Transverse colon (tissue), 4 donors: ENCODE measurements at places on chromosomes 16 and 17. TPM values are rescaled to one million over a fixed set of nuclear protein-coding genes. Genes with fewer than 3 reads are reported as not detected.

The FSCN2 gene
- total RNA-seq: 6.4 TPM

The HYDIN gene
- not detected for total RNA-seq

The SSTR5 gene
- total RNA-seq: not detected

The PPP1R1B gene
- 125 TPM for total RNA-seq

The RPS15A gene
- total RNA-seq: 1,004 TPM

The NTN1 gene
- total RNA-seq: 20.6 TPM

The KIF2B gene
- total RNA-seq: not detected

The PLCG2 gene
- 35.6 TPM for total RNA-seq

The ACTG1 gene
- 3,225 TPM for total RNA-seq

DNA sequence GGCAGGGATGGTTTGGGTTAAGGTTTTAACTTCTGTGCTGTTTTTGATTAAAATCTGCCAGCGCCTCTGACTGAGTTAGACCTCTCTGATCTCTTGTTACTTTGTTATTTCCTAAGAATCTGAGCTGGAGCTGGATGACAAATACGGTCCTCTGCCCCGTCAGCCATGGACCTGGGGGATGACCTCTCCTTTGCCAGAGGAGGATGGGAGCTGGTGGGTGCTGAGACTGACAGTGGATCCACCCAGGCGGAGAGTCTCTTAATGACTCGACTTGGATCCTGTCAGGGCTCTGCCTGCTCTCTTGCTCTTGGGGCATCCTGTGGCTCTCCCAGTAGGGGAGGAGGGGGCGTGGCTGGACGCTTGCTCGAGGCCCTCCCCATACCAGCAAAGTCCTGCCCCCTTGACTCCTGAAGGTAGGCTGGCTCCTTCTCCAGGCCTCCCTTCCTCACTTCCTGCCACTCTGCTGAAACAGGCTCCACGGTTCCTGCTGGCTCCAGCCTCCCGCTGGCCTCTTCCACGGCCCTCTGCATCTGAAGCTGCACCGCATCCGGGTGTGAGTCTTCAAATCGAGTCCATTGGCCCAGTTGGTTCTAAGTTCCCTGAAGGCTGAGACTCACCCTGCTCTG lies 24.8 kb upstream of the MAP3K14 start:
- H3K36me3 ChIP-seq: no peaks in the 10 kb centered on the region
- no peaks in the 10 kb centered on the region for H3K27me3 ChIP-seq
- peaks cover 11% of the 10 kb centered on the region for H3K4me1 ChIP-seq
- H3K4me3 ChIP-seq: no peak overlapping the region
- no peak overlapping the region for H3K27ac ChIP-seq

DNA sequence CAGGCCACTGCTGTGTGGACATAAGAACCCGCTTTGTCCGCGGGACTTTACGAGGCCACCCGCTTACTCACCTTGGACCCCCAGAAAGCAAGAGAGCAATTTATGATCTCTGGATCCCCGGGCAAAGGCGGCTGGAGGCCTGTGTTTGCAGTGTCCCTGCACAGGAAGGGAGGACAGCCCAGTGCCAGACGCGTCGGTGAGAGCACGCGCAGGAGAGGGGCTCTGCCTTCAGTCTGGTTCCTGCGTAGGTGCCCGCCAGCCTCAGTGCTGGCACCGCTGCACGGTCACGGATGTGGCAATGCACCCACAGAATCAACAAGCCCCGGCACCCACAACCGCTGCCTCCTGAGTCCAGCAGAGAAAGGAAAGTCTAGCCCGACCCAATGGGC lies 248.4 kb downstream of the C16orf95 start:
- H3K27me3 ChIP-seq: peaks cover 49% of the 10 kb centered on the region
- no peak overlapping the region for H3K4me3 ChIP-seq
- H3K36me3 ChIP-seq: no peaks in the 10 kb centered on the region

GRCh38 chr17:44865231-44865660 lies 17.6 kb downstream of the HIGD1B start:
- H3K4me1 ChIP-seq: peaks cover 4% of the 10 kb centered on the region
- peak; percentile 69 for DNase-seq
- peak overlapping the region; percentile 73 for H3K27ac ChIP-seq
- H3K27me3 ChIP-seq: no peaks in the 10 kb centered on the region

GRCh38 chr17:72126575-72127486 lies 6.0 kb downstream of the SOX9 start:
- H3K36me3 ChIP-seq: no peaks in the 10 kb centered on the region
- peaks cover 24% of the 10 kb centered on the region for H3K27me3 ChIP-seq
- no peak overlapping the region for H3K4me3 ChIP-seq
- DNase-seq: peak; percentile 39
- H3K4me1 ChIP-seq: peaks cover 26% of the 10 kb centered on the region

- peaks cover 33% of the 10 kb centered on the region for H3K27me3 ChIP-seq
- no peaks in the 10 kb centered on the region for H3K4me1 ChIP-seq
- no peak overlapping the region for H3K4me3 ChIP-seq
- H3K27ac ChIP-seq: no peak overlapping the region
Measured at GRCh38 chr16:62035115-62036092, 834 bp downstream of the CDH8 start.

DNA sequence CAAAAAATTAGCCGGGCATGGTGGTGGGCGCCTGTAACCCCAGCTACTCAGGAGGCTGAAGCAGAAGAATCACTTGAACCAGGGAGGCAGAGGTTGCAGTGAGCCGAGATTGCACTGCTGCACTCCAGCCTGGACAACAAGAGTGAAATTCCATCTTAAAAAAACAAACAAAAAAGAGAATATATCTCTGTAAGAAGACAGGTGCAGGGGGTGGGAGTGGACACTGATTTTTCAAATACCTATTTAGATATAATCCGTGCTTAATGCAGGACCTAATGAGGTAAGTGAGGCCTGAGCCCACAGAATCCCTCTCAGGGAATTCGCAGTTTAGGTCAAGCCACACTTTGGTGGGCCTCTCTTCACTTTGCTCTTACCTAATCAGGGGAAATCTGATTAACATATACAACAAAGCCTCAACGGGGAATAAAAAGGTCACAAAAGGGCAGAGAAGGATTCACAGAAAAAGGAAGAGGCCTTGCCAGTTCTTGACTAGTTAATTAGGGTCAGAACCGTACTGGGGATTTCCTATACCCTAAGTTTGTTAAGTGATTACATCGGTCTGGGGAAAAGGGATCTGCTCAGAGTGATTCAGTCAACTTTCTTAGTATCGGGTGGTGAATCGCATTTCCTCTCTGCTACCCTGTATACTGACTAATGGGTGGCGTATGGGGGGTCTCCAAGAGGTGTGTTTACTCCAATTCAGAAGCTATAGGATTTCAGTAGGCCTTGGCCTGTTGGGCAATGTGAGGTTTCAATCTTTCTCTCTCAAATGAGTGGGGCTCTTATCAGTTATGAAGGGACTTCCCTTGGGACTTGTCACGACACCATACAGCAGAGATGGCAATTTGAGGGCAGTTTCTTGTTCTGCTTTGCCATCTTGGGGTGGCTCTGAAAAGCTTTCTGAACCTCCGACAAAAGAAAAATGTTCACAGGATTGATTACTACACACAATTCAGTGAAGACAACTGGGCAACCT lies 1.9 kb upstream of the NFAT5 start:
- DNase-seq: no peak
- H3K4me3 ChIP-seq: no peak overlapping the region
- no peaks in the 10 kb centered on the region for H3K27me3 ChIP-seq

GRCh38 chr16:85923153-85924021 lies 24.4 kb downstream of the IRF8 start:
- no peak overlapping the region for H3K4me3 ChIP-seq
- no peaks in the 10 kb centered on the region for H3K36me3 ChIP-seq
- no peaks in the 10 kb centered on the region for H3K4me1 ChIP-seq
- H3K27me3 ChIP-seq: no peaks in the 10 kb centered on the region

DNA sequence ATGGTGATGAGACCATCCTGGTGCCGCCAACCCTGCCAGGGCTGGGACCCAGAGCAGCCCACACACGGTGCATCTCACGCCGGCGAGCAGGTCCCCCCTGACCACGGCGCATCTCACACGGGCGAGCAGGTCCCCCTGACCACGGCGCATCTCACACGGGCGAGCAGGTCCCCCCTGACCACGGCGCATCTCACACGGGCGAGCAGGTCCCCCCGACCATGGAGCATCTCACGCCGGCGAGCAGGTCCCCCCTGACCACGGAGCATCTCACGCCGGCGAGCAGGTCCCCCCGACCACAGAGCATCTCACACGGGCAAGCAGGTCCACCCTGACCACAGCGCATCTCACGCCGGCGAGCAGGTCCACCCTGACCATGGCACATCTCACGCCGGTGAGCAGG lies 59.2 kb downstream of the MRM3 start:
- no peak for DNase-seq
- H3K36me3 ChIP-seq: no peaks in the 10 kb centered on the region
- H3K27me3 ChIP-seq: no peaks in the 10 kb centered on the region
- H3K4me1 ChIP-seq: no peaks in the 10 kb centered on the region

- no peak within 1 kb of the TSS for H3K27ac ChIP-seq
- peaks cover 24% of the 10 kb centered on the region for H3K4me1 ChIP-seq
- H3K27me3 ChIP-seq: peaks cover 96% of the 10 kb centered on the region
- no peak within 1 kb of the TSS for H3K4me3 ChIP-seq
- peak; percentile 25 for DNase-seq
Measured at GRCh38 chr17:74924250-74924948, at the start of gene OTOP2. OTOP2 (plus strand) TSS chr17:74924273; CDS start chr17:74924633, 360 bp downstream.

DNA sequence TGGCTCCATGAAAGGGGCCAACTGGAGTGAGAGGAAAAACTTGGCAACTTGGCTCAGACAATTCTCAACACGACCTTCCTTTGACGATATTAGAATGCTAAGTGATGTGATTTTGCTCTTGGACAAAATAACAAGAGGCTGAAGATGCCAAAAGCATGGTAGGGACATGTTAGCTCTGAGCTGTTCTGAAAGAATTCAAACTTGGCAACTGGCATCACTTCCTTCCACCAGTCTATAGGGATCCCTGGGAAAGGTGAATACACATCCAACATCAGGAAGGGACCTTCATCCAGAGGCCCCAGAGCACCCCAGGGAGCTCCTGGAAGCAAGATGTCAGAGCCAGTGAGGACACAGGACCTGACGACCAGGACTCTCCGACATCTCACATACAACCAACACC lies 4.3 kb downstream of the KRT37 start:
- H3K36me3 ChIP-seq: no peaks in the 10 kb centered on the region
- H3K27me3 ChIP-seq: no peaks in the 10 kb centered on the region
- H3K4me1 ChIP-seq: no peaks in the 10 kb centered on the region

GRCh38 chr17:57106107-57106835 lies 21.2 kb downstream of the AKAP1 start:
- peak overlapping the region; percentile 87 for H3K27ac ChIP-seq
- H3K36me3 ChIP-seq: no peaks in the 10 kb centered on the region
- no peak overlapping the region for H3K4me3 ChIP-seq
- no peaks in the 10 kb centered on the region for H3K27me3 ChIP-seq
- H3K4me1 ChIP-seq: peaks cover 58% of the 10 kb centered on the region

DNA sequence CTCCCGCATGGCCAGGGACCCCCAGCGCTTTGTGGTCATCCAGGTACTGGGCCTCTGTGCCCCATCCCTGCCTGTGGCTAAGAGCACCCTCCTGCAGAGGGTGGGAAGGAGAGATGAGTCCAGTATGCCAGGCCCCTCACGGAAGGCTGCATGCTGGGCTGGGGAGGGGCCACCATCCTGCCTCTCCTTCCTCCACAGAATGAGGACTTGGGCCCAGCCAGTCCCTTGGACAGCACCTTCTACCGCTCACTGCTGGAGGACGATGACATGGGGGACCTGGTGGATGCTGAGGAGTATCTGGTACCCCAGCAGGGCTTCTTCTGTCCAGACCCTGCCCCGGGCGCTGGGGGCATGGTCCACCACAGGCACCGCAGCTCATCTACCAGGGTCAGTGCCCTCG lies 3.7 kb downstream of the MIEN1 start:
- H3K27ac ChIP-seq: no peak overlapping the region
- peaks cover 14% of the 10 kb centered on the region for H3K4me1 ChIP-seq
- DNase-seq: no peak
- no peak overlapping the region for H3K4me3 ChIP-seq

DNA sequence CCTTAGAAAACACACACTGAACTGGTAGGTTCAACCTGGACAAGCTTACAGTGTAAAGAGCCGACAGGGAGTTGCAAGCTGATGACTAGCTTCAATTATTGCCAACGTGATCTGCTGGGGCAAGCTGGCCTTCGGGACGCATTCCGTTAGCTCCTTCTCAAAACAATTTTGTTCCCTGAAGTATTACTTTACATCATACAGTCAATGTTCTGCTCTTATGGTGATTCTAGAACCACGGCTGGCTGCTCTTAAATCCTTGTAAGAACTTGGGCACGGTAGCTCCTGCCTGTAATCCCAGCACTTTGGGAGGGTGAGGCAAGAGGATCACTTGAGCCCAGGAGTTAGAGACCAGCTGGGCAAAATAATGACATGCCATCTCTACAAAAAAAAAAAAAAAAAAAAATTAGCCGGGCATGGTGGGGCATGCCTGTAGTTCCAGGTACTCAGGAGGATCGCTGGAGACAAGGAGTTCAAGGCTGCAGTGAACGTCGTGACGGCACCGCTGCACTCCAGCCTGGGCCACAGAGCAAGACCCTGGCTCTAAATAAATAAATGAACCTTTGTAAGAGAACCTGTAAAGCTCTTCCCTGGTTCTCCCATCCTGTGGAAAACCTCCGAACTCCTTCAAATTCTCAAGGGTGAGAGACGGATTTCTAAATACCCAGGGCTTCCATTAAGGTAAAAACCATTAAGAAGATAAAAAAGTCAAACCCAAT lies 2.0 kb downstream of the CDIP1 start:
- H3K27me3 ChIP-seq: peaks cover 3% of the 10 kb centered on the region
- H3K4me3 ChIP-seq: no peak overlapping the region
- H3K27ac ChIP-seq: peak overlapping the region; percentile 92
- no peak for DNase-seq
- H3K36me3 ChIP-seq: no peaks in the 10 kb centered on the region
- peaks cover 13% of the 10 kb centered on the region for H3K4me1 ChIP-seq

GRCh38 chr16:74591876-74592650 lies 14.9 kb downstream of the GLG1 start:
- H3K36me3 ChIP-seq: no peaks in the 10 kb centered on the region
- DNase-seq: no peak
- no peak overlapping the region for H3K27ac ChIP-seq
- H3K4me1 ChIP-seq: no peaks in the 10 kb centered on the region
- no peaks in the 10 kb centered on the region for H3K27me3 ChIP-seq

GRCh38 chr16:1385232-1385631 lies 29.3 kb downstream of the UNKL start:
- H3K27ac ChIP-seq: no peak overlapping the region
- H3K36me3 ChIP-seq: no peaks in the 10 kb centered on the region
- H3K27me3 ChIP-seq: no peaks in the 10 kb centered on the region
- H3K4me3 ChIP-seq: no peak overlapping the region
- H3K4me1 ChIP-seq: peaks cover under 1% of the 10 kb centered on the region

- H3K27ac ChIP-seq: no peak overlapping the region
- H3K4me1 ChIP-seq: peaks cover 26% of the 10 kb centered on the region
- no peak overlapping the region for H3K4me3 ChIP-seq
- no peak for DNase-seq
- no peaks in the 10 kb centered on the region for H3K27me3 ChIP-seq
Measured at GRCh38 chr16:3837851-3838586, 42.5 kb downstream of the CREBBP start.

DNA sequence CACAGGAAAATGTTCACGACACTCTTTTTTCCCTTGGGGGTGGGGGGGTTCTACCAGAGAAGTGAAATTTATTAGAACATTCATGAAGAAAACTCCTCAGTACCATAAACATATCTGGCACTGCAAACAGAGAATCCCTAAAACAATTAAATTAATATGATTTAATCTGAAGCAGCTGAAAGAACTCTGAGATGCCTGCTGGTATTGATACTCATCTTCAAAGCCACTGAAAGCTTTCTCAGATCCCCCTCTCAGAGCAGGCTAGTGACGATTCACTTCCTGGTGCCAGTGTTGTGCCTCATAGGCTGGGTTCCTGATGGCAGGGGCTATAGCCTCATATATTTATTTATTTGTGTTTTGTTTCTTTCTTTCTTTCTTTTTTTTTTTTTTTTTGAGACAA lies 52.7 kb downstream of the MYH10 start:
- H3K27me3 ChIP-seq: no peaks in the 10 kb centered on the region
- no peak overlapping the region for H3K27ac ChIP-seq
- DNase-seq: no peak
- no peak overlapping the region for H3K4me3 ChIP-seq
